Right hindlimb (tissue), 1 donor: ENCODE measurements at places on chromosomes 5 and 9.
A peak's percentile ranks its signal among the peaks of the same experiment; 100 is the strongest.

DNA sequence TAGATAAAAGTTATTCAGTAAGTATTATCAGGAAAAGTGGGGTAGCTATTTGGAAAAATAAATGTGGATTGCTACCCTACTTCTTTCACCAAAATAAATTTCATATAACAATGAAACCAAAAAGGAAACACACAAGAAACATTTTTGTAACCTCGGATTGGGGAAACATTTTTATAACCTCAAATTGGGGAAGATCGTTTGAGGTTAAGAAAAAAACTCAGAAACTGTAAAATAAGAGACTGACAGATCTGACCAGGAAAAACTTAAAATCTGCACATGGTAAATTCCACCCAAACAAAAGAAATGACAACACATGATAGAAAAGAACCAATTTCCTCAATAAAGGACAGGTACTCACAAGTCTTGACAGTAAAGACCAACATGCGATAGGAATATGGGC is 13.5 kb downstream of the EFCAB9 start:
- no peak for DNase-seq

DNA sequence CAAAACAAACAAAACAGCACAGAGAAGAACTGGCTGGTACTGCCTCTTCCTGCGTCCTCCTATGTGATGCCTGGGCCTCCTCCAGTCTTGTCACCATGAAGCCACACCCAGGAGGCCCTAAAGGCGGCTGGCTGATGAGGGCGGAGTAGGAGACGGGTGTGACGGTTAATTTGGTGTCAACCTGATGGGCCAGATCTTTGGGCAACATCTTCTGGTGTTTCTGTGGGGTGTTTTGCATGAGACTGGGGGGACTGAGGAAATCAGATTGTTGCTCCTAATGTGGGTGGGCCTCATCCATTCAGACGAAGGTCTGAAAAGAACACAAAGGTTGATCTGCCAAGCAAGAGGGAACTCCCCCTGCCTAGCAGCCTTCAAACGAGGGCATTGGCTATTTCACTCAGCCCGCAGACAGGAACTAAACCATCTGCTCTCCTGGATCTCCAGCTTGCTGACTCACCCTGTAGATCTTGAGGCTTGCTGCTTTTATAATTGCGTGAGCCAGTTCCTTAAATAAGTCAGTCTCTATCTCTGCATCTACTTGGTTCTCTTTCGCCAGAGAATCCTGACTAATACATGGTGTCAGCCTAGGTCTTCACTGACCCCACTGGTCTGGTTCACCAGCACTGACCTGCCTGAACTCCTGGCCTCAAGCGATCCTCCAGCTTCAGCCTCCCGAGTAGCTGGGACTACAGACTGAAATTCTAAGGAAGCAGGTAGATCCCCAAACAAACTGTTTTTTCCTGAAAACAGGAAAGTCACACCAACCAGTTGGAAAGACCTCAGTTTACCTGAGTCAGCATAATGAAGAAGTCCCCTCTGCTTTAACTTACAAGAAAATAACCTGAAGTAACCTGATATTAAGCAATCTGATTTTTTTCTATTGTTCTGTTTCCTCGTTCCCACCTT is 12.8 kb upstream of the ZFP62 start:
- no peak for DNase-seq

DNA sequence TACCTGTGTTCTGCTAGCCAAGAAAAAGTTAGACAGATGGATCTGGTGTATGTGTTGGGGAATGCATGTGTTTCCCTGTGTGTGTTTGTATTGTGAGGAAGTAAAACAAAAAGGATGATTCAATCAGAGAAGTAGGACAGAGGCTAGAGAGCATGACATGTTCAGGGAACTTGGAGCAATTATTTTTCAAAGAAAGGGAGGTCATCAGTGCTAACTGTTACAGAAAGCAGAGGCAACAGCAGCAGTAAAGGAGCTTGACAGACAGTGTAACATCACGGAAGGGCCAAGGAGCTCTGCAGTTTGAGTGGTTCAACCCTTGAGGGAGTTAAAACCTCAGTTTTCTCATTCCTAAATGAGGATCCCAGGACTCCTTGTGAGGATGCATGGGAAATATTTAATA is 13.2 kb downstream of the SPINK1 start:
- DNase-seq, result no peak

- DNase-seq, result no peak
Observed at GRCh38 chr5:138775034-138775433, 21.8 kb downstream of the CTNNA1 start.

- DNase-seq, result no peak
Observed at GRCh38 chr9:68872026-68872501, 141.8 kb downstream of the PRKACG start.

DNA sequence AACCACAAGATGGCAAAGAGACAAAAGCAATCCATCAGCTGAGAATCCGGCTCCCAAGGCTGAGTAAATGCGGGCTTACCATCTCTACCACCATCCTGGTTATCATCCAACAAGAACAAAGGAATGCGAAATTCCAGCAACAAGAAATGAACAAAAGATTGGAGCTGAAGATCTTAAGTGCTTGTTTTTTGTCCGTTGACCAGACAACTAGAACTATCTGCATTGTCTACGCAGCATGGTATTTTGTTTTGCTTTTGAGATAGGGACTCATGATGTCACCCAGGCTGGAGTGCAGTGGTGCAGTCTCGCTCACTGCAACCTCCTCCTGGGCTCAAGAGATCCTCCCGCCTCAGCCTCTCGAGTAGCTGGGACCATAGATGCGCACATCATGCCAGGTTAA is 88.9 kb downstream of the ZNF366 start:
- DNase-seq, result no peak

GRCh38 chr5:78574731-78575161 is 73.8 kb downstream of the LHFPL2 start:
- DNase-seq, result no peak

DNA sequence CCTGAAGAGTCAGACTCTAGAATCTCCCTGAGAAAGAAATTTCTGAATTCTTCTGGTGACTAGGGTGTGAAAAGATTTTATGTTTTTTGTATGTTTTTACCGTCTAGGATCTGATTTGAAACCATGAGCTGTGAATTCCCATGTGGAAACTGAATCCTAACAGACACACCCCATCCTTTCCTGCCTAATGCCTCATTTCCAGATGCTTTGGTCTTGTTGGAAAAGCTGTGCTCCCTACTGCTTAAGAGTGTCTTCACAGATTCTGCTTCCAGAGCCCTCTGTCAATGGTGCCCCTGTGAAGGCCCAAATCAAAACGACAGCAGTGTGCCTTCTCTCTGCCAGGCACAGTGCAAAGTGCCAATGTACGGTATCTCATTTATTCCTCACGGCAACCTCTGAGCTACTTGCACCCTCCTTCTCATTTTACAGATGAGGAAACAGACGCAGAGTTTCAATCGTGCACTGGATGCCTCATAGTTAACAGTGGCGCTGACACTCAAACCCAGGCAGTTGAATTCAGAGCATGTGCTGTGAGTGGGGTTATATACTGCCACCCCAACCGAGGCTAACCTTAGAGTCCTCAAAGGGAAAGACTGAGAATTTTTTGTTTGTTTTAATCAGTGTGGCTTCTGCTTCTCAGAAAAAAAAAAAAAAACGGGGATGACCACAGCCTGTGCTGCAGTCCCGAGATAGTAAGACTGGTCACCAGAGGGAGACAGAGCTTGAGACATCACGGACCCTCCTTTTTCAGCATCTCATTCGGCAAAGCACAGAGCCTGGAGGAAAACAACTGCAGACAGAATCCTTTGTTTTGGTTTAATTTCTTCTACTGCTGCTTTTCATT is 188.4 kb downstream of the SNCAIP start:
- peak; percentile 74 for DNase-seq

DNA sequence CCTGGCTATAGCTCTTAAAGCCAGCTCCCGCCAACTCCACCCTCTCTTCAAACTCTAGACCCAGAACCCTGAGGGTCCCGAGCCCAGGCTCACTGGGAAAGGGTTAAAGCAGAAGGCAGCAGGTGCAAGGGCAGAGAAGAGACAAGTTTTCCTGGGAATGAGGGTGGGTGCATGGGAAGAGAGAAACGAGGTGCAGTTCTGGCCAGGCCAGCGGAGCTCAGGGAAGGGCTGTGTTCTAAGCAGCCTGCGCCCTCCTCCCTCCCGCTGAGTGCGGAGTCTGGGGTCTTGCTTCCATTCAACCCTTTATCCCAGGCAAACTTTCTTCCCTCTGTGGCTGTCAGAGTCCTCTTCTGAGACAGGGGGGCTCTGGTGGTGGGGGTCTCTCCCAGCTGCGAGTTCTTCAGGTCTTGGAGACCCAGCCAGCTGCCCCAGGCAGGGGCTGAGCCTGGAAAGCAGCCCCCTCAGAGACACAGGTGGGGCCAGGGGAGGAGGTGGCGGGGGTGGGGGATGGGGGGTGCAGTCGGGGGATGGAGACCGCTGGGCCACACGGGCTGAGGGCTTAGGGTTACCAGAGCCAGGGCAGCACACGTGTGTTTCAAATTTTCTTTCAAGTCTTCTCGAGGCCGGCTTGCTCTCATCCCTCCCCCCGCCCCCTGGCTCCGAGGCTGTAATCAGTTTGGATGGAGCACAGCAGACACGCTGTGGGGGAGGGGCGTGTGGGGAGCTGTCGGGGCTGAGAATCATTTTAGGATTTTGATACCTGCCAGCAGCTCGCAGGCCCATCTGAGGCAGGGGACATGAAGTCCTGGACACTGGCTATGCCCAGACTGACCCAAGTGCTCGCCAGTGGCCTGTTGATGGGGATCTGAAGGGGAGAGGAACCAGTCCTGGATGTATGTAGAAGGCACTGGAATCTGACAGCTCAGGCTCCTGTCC is 169.6 kb upstream of the SMIM23 start:
- peak; percentile 47 for DNase-seq

DNA sequence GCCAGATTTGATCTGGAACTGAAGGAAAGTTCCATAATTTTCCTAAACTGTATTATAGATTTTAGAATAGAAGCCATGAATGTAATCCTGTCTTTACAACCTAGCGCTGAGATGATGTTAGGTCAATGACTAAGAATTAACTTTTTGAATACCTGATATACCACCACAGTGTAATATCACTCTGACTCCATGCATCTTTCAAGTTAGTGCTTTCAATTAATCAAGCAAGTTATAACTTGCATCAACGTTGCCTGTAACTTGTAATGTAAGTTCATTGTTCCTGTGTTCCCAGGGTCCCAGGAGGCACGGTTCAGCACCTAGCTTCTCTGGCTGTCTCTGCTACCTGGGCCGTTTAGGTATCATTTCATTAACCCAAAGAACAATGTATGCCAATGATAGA is 139.3 kb downstream of the CSNK1G3 start:
- DNase-seq, result no peak

GRCh38 chr5:95803271-95804148 is 19.0 kb downstream of the GLRX start:
- DNase-seq, result no peak

DNA sequence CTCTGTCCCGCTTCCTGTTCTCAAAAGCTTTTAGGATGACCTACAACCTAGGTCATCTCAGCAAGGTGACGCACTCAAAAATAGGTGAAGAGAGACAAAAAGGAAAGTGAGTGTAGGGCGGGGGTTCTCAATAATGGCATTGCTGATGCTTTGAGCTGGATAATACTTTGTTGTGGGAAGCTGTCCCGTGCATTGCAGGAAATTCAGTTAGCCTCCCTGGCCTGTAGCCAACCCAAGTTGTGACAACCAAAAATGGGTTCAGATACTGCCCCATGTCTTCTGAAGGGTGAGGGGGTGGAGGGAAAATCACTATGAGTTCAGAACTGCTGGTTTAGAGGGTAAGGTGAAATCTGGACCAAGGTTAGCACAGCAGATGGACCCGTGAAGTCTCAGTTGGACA is 151.4 kb downstream of the MAST4 start:
- no peak for DNase-seq

DNA sequence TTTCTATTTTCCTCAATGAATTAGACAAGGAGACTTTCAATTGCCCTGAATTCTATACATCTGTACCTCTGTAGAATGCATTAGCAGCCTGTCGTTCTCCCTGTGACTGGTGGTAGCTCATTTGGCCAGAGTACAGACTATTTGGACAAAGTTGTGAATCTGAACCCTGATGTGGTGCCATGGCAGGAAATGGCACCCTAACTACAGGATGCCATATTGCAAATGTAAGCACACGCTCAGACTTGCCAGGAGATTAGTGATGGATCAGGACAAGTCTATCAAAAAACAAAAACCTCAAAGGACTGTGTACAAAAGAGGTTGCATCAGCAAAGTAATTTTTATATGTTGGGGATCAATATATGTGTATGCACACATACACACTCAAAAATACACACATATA is 58.3 kb downstream of the SVEP1 start:
- no peak for DNase-seq

DNA sequence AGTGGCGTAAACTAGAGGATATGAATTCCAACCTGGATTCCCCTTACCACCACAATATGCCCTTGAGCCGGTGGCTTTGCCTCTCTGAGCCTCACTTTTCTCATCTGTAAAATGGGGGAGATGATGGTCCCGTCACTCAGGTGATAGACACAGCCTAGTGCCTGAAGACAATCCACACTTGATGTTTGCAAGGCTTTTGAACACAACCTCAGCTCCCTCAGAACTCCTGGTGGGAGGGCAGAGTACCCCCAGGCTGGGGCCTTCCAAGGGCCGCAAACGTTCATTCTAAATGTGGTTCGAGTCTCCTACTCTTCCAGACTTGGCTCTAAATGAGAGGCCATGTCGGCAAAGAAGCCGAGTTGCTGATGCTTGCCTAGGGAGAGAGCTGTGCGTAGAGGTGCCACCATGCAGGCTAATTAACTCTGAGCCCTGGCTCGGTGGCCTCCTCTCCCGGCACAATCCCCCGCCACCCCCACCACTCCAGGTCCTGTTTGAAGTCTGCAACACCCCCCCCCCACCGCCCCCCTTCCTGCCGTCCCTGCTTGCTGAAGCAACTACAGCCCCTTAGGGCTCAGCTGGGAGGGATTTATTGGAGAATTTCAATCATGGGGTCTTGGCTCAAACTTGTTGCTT is 97.7 kb upstream of the LMX1B start:
- no peak for DNase-seq

DNA sequence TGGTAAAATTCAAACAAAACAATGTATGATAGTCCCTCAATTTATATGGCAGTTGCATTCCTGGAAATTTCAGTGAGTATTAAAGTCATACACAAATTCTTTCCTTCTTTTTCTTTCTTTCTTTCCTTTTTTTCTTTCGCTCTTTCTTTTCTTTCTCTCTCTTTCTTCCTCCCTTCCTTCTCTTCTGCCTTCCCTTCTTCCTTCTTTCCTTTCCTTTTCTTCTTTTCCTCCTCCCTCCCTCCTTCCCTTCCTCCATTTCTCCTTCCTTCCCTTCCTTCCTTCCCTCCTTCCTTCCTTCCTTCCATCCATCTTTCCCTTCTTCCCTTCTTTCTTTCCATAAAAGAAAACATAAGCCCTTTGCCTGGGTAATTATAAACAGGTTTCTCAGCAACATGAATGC is 58.1 kb upstream of the HSPB3 start:
- DNase-seq, result no peak

GRCh38 chr9:91082731-91083130 is 279.0 kb downstream of the AUH start:
- DNase-seq, result no peak

DNA sequence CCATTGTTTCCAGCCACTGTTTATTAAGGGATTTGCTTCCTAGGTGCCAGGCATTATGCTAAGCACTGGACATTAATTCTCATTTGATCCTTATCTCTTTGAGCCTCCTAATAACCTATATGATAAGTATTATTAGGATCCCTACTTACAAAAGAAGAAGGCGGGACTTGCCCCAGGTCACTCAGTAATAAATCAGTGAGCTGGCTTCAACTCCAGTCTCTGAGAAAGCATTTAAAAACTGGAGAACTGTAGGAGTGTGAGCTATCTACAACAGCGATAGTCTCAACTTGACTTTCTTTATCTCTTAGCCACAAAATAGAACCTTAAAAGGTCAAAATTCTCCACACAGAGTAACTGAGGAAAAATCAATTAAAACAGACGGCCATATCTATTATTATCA is 155.0 kb downstream of the GNAQ start:
- no peak for DNase-seq

- no peak for DNase-seq
Observed at GRCh38 chr5:96426831-96427230, 6.2 kb downstream of the PCSK1 start.
